ENCODE measurements at places on chromosomes 7 and 10.
A peak's percentile ranks its signal among the peaks of the same experiment; 100 is the strongest.

DNA sequence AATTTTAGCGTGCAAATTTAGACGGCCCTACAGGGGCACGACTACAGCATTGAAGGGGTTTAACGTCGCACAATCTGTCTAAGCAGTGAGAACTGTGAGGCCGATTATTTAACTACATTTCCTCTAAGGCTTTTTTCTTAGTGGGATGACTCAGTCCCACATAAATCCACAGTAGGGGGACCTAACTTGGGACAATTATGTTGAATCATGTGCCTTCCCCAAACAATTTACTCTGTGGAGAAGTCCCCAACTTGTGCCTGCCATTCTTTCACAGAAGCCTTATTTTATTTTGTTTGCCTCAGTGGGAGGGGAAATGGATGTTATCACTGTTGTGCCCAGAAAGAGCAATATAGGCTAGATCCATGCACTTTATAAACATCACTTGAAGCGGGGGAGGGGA is 80.3 kb upstream of the CDCA7L start:
- no peak for DNase-seq

GRCh38 chr10:8656261-8656660 is 601.8 kb downstream of the GATA3 start:
- no peak for DNase-seq

DNA sequence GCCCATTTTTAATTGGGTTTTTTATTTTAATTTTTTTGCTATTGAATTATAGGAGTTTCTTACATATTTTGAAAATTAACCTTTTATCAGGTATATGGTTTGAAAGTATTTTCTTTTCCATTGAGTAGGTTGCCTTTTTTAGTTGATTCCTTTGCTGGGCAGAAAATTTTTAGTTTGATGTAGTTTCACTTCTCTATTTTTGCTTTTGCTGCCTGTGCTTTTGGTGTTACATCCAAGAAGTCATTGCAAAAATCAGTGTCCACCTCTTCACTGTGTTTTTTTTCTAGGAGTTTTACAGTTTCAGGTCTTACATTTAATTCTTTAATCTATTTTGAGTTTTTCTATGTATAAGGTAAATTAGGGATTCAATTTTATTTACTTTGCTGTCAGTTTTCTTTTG is 129.8 kb upstream of the FERD3L start:
- DNase-seq: no peak

GRCh38 chr7:43072530-43072929 is 39.9 kb upstream of the HECW1 start:
- no peak for DNase-seq

DNA sequence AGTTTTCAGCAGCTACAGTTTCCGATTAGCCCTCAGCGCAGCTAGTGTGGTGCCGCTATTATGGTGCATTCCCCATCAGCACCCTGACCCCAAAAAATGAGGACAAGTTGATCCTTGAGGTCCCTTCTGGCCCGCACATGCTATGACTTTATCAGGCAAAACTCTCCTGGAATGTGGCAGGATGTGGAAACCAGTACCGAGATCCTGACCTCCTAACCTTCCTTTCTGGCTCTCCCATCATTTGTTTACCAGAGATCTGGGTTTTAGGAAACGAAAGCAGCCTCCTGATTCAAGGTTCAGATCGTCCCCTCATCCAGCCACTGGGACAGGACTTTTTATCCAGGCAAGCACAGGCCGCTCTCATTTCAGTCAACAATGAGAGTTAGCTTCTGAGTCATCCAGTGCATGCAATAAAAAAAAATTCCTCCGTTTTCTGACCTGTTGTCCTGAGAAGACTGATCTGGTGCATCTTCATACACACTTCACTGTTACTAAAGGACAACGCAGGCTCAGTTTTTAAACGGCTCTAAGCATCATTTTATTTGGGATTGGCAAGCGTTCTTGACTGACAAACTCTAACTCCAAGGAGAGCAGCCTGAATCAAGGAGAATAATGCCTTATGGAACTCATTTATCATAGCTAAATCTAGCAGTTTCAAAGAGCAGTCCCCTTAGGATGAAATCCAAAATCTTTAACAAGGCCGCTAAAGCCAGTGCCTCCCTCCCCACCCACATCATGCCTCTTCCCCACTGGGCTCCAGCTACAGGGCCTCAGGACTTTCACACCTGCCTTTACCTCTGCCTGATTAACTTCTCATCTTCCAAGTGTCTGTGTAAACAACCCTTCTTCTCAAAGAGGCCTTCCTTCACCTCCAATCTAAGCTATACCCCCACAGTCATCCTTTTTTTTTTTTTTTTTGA is 17.1 kb downstream of the PDLIM1 start:
- DNase-seq: no peak

DNA sequence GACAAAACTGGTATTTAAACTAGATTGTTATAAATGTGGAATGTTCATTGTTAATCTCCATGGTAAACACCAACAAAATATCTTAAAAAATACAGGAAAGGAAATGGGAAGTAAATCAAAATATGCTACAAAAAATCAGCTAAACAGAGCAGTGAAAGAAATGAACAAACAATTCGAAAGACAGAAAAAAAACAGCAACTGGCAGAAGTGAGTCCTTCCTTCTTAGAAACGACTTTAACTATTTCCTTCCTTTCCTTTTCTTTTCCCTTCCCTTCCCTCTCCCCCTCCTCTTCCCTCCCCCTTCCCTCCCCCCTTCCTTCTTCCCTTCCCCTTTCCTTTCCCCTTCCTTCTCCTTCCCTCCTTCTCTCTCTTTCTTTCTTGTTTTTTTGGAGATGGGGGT is 12.8 kb downstream of the ZNF248 start:
- no peak for DNase-seq

- DNase-seq: no peak
These were observed 25.3 kb upstream of the ACSM6 start for GRCh38 chr10:95168694-95169093.

DNA sequence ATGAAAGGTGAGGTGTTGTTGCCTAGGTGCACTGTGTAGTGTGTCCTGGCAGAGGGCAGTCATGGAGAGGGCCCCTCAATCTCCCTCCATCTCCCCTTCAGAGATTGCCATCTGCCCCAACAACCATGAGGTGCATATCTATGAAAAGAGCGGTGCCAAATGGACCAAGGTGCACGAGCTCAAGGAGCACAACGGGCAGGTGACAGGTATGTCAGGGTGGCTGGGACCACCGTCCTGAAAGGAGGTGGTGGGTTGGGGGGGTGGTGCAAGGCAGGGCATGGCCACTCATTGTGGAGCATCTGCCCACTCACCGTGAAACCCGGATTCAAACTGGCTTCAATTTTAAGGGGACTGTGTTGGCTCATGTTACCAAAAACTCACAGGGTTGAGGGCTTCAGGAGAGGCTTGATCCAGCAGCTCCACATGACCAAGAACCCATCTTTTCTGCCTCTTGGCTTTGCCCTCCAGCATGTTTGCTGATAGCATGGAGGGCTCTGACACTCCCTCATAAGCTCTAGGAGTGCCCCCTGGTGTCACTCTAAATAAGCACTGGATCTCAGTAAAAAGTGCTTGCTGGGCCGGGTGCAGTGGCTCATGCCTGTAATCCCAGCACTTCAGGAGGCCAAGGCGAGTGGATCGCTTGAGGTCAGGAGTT is 12.2 kb downstream of the ARPC1B start:
- peak; percentile 75 for DNase-seq

DNA sequence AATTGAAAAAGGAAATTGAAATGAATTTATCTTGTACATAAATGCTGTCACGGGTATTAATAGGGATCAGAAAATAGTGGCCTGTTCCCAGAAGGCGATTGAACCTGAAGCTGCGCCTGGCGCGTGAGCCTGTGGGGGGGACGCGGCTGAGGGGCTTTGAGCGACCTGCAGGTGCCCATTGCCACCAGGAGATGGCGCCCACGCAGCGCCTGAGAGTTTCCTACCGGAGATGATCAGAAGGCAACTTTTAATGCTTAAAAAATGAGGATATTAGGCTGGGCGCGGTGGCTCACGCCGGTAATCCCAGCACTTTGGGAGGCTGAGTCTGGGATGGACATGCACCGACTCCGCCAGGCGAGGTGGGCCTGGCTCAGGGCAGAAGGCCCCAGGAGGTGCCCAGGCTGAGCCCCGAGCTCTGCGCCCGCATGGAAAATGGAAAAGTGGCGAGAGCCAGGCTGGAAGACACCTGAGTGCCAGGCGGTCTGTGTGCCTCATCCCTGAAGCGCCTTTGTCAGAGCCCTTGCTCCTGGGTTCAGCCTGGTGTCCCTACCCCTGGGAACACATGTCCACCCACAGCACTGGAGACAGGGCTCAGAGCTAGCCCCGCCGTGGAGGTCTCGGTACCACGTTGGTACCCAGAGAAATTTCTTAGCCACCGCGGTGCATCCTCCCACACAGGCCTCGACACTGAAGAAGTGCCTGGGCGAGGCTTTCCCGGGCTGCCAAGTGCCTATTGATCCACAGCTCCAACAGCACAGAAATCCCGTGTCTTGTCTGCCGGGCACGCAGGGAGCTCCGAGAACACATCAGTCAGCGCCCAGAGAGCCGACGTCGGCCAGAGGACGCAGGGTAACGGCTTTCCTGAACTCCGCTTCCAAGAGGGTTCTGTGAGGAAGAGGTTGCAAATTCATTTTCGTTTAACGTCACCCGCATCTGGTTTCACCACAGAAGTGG is 117.4 kb downstream of the INPP5A start:
- peak; percentile 80 for DNase-seq

DNA sequence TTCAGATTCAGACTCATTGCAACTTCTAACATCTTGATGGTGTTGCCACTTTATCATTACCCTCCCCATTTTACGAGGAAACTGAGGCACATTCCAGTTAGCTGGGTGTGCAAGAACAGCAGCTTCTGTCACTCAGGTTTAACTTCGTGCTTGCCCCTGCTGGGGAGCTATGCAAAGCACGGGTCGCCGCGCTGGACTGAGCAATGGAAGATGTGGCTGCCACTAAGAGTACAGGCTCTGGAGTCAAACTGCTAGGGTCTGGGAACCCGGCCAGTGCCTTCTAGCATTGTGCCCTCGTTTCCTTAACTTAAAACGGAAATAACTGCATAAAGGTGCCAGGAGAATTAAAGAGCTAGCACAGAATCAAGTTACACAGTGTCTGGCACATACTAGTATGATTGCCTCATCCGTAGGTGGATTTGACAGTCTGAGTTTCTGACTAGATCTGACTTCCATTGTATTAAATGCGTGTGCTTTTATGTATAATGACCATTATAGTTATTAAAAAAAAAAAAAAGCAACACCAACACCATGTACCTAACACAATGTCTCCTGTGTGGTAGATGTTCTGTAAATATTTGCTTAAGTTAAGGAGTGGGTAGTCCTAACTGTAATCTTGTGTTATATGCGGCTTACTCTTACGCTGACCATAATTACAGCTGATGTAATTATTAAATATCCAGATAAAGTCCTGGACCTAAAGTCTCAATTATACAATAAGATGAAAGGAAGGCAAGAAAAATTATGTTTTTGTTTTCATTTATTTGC is 842 bp downstream of the ZNF22 start:
- DNase-seq: peak; percentile 77

DNA sequence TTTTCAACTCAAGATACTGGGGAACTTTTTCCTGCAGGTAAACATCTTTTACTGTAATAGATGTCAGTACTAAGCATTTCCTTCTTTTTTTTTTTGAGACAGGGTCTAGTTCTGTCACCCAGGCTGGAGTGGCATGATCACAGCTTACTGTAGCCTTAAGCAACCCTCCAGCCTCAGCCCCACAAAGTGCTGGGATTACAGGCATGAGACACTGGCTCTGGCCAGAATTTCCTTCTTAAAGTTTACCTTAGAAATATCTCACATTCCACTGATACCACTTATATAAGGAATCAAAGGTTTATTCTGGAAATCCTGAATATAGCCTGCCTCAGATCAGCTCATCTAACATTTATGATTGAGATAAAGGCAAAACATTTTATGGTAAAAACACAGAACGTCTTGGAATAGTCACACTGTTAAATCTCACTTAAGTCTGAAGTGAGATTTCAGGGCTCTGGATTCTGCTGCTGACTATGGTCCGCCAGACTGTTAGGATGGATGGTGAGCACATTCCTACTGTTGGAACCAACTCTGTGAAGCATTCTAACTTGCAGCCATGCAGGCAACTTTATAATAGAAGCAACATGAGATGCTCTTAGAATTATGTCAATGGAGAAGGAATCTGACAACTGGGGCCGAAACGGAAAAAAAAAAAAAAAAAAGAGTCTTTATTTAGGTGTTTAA is 151.9 kb downstream of the ZMYND11 start:
- DNase-seq: no peak

DNA sequence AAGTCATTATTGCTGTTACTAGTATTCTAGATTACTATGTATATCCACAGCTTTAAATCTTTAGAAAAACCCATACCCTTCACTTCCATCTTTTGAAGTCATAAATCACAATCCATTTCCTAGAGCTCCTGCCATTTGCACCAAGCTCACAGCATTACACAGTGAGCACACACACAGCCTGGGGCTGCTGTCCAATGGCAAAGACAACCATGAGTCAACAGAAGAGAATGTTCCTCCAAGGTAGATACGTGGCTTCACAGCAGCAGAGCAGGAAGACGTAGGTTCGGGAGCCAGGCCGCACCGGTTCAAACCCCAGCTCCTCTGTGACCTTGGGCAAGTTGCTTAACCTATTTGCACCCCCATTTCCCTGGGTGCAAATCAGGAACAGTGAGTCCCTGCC is 234.6 kb downstream of the DIP2C start:
- DNase-seq: no peak

DNA sequence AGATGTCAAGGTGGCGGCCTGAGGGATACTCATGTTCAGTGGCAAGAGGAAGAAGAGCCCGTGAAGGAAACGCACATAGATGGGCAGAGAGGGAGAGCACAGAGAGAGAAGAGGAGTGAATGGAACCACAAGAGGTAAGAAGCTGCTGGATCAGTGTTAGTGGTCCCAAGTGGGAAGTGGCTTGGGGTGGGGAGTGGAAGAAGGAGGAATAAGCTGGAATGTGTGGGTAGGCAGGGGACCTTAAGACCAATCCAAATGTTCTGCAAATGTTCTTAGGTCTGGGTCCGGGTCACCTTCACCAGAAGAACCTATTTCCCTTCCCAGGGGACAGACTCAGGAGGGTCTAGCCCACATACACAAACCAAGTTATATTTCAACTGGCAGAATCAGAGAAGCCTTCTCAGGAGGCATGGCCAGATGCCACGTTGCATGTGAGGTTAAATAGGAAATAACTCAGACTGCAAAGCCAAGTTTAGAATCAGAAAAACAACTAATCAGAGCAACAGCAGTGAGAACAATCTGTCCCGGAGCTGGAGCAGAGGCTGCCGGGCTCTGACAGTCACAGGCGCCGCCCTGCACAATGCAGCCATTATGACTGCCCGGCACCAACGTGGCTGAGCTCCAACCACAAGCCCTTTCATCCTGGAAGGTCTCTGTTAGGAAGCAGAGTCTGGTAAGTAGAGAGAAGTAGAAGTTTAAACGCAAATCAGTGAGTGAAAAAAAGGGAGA is 78.6 kb upstream of the ARMC3 start:
- DNase-seq: no peak

- DNase-seq: no peak
These were observed 84.7 kb downstream of the TMEM178B start for GRCh38 chr7:141158561-141158960.

- DNase-seq: no peak
These were observed 880.6 kb downstream of the LRMDA start for GRCh38 chr10:76311752-76312636.

DNA sequence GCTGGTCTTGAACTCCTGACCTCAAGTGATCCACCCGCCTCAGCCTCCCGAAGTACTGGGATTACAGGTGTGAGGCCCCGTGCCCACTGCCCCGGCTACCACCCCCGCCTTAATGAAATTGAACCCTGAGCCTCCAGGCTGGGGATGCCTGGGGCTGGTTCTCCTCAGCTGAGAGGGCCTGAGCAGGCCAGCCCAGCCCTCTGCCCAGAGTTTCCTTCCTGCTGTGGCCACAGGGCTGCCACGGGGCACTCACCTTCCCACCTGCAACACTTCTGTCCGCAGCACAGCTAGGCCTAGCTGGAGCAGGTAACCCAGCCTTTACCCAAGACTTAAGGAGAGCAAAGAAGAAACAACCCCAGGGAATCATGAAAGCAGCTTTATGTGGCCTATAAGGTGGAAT is 78.1 kb upstream of the ANLN start:
- no peak for DNase-seq
